ENCODE measurements at places on chromosomes 11 and 22. TPM values are rescaled to one million over a fixed set of nuclear protein-coding genes. Genes with fewer than 3 reads are reported as not detected.

SERPING1 gene
- total RNA-seq: 8.3 TPM

UPK3A gene
- not detected for total RNA-seq

PTH gene
- not detected for total RNA-seq

SEPTIN3 gene
- total RNA-seq: 4.3 TPM

NXPE2 gene
- total RNA-seq: not detected

DAGLA gene
- 1.2 TPM for total RNA-seq

MRPL17 gene
- total RNA-seq: 84.6 TPM

UCP3 gene
- total RNA-seq: under 0.01 TPM

HSCB gene
- total RNA-seq: 8.9 TPM

APOL5 gene
- total RNA-seq: not detected

SNX32 gene
- total RNA-seq: 1.9 TPM
